ENCODE measurements at places on chromosomes 4 and X.

- DNase-seq, result no peak
These were observed 205.3 kb upstream of the KLF8 start for GRCh38 chrX:56026815-56027214.

GRCh38 chr4:22408474-22408873 lies 107.4 kb downstream of the ADGRA3 start:
- no peak for DNase-seq

- DNase-seq, result no peak
These were observed 139.3 kb upstream of the MXRA5 start for GRCh38 chrX:3485727-3486126.

- DNase-seq, result peak; percentile 28
These were observed 47.6 kb upstream of the FGG start for GRCh38 chr4:154660052-154660451.

GRCh38 chr4:98746936-98747335 lies 88.5 kb upstream of the TSPAN5 start:
- no peak for DNase-seq

GRCh38 chr4:185244763-185245162 lies 35.4 kb downstream of the SNX25 start:
- no peak for DNase-seq

GRCh38 chr4:185235843-185236503 lies 26.6 kb downstream of the SNX25 start:
- DNase-seq, result peak; percentile 50

GRCh38 chr4:148315049-148315448 lies 127.2 kb downstream of the NR3C2 start:
- DNase-seq, result peak; percentile 36

DNA sequence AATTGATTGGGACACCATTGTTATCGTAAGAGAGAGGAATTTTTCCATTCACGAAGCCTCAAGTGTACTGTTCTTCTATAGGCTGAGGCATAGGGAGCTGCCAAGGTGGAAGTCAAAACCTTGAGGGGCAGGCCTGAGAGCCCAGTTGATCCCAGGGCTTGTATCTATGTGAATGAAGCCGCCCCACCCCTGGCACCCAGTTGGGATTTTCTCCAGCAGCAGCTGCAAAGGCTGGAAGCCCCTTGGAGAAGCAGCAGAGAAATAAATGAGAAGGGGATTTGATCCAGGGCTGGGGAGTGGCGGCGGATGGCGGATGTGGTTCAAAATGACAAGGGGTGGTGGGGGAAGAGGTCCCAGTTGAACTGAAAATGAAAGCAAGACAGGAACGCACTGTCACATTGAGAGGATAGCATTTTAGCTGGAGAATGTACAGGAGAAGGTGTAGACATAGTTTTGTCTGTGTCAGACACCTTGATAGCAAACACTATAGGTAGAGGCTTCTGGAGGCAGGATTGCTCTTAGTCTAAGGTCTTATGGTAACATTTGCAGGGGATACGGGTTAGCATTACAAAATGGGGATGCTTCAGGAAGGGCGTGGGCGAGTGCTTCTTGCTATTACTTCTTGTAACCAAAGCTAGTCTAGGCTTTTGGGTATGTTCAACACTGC lies 32.6 kb downstream of the DOCK11 start:
- no peak for DNase-seq

DNA sequence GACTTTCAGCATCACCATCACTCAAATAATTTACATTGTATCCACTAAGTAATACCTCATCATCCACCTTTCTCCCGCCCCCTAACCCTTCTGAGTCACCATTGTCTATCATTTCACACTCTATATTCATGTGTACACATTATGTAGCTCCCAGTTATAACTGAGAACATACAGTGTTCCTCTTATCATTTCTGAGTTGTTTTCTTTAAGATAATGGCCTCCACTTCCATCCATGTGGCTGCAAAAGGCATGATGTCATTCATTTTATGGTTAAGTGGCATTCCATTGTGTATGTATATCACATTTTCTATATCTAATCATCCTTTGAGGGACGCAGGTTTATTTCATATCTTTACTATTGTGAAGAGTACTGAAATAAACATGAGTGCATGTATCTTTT lies 14.6 kb upstream of the NDST4 start:
- DNase-seq, result no peak

DNA sequence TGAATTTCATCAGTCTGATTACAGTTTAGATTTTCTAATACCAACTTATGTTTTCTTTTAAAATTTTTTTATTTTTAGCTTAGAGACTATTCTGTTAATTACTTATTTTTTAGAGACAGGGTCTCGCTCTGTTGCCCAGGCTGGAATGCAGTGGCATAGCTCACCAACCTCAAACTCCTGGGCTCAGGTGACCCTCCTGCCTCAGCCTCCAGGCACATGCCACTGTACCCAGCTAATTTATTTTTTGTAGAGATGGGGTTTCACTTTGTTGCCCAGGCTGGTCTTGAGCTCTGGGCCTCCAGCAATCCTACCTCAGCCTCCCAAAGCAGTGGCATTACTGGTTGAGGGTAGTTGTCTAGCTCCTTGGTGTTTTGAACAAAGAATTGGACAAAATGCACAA lies 102.0 kb downstream of the KLHL8 start:
- DNase-seq, result no peak

GRCh38 chr4:52103319-52103718 lies 52.2 kb downstream of the SPATA18 start:
- DNase-seq, result no peak

- no peak for DNase-seq
These were observed 28.0 kb upstream of the ATP6AP2 start for GRCh38 chrX:40552768-40553167.

DNA sequence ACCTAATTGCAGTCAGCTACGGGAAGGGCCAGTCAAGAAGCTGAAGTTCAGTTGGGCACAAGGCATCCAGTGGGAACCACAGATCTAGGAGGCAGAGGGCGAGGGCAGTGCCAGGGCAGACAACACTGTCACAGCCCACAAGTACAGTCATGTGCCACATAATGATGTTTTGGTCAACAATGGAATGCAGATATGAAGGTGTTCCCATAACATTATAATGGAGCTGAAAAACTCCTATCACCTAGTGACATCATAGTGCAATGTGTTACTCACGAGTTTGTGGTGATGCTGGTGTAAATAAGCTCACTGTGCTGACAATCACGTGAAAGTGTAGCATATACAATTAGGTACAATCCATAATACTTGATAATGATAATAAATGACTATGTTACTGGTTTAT lies 4.5 kb upstream of the TMEM255A start:
- DNase-seq, result no peak

- peak; percentile 43 for DNase-seq
These were observed 66.1 kb downstream of the MAGEA10 start for GRCh38 chrX:152072236-152072635.

- DNase-seq, result peak; percentile 60
These were observed 2.3 kb downstream of the MAML3 start for GRCh38 chr4:140151699-140152012.

Measured in retinal pigment epithelial cell (primary cell).